Fibroblast of lung (primary cell): ENCODE measurements at places on chromosomes 16 and 17. TPM values are rescaled to one million over a fixed set of nuclear protein-coding genes. Genes with fewer than 3 reads are reported as not detected.

The NAGS gene
- 3.3 and 7.4 TPM in 2 replicates for total RNA-seq

The KRTAP9-2 gene
- not detected in 2 replicates for total RNA-seq

GRCh38 chr16:15606518-15607220 lies 36.3 kb downstream of the MARF1 start:
- DNase-seq: no peak

DNA sequence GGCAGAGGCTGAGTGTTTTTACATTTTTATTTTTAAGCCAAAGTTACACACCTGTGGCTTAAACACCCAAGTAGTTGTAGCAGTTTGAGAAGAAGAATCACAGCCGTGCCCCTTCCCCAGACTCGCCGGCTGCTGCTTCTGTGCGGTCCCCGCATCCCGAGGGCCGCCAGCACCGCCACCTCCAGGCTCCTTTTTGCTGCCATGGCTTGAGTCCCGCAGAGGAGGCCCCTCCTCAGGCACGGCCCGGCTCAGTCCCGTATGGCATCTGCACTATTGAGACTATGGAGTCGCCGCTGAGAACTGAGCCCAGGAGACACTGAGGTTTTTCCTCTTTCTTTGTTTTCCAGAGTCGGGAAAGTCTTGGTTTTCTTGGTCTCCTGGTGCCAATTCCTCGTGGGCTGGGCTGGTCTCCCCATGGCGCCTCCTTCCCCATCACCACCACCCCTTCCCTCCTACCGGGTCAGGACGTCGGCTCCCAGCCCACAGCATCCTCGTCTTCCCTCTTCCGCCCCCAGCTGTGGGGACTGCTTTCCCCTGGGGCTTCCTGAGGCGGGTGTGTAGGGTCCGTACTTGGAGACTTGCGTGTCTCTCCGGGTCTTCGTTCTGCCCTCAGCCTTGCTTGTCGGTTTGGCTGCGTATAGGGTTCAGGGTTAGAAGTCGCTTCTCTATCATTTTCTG lies 32.6 kb upstream of the CDH15 start:
- DNase-seq: no peak
